ENCODE measurements at places on chromosomes 16 and 17.

DNA sequence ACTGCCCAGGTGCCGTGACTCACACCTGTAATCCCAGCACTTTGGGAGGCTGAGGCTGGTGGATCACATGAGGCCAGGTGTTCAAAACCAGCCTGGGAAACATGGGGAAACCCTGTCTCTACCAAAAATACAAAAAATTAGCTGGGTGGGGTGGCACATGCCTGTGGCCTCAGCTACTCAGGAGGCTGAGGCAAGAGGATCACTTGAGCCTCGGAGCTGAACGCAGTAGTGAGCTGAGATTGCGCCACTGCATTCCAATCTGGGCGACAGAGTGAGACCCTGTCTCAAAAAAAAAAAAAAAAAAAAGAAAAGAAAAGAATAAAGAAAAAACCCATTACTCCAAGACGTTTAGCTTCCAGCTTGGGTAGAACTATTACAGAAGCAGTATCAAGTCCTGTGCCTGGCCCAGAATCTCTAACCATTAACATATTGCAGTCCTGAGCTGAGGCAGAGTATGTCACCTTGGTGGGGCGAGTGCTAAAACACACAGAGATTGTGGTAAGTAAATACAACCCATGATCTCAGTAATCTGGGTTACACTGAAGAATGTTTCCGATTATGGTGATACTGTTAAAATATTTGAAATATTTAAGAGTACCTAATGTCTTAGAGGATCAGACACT is 23.2 kb upstream of the CFAP20 start:
- no peak for DNase-seq

GRCh38 chr16:8742068-8742467 is 55.4 kb downstream of the TMEM186 start:
- DNase-seq: no peak

DNA sequence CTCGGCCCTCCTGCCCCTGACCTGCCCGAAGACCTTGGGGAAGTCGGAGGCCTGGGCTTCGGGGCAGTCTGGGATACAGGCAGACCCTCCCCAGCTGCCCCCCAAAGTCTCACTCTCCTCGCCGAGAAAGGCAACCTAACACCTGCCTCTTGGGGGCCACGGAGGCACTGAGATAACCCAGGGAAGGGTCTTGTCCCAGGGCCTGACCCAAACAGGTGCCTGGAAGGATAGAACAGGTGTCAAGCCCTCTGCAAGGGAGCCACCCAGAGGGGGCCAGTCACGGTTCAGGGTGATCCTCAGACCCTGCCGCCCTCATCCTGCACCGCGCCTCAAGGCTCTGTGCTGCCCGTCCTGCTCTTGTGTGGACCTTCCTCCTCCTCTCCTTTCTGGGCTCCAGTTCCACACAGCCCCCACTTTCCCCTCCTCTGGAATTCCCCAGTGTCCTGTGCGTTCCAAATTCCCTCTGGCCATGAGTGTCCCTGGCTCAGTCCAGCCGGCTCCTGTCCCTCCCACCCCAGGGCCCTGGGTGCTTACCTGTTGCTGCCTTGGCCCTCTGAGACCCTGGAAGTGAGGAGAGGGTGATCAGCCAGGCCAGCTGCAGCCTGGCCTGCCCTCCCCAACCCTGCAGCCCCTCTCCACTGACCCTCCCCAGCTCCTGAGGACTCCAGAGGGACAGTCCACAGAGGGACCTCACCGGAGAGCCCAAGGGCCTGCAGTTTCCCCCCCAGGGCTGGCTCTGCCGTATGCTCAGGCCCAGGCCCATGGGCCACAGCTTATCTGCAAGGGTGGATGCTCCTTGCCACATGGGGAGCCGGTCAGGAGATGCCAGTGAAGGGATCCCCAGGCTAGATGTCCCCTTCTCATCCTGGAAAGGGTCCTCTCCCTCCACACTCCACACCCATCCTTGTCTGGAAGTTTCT is 3.8 kb downstream of the PRSS27 start:
- no peak for DNase-seq

GRCh38 chr17:27233059-27233458 is 60.9 kb upstream of the WSB1 start:
- DNase-seq: no peak

DNA sequence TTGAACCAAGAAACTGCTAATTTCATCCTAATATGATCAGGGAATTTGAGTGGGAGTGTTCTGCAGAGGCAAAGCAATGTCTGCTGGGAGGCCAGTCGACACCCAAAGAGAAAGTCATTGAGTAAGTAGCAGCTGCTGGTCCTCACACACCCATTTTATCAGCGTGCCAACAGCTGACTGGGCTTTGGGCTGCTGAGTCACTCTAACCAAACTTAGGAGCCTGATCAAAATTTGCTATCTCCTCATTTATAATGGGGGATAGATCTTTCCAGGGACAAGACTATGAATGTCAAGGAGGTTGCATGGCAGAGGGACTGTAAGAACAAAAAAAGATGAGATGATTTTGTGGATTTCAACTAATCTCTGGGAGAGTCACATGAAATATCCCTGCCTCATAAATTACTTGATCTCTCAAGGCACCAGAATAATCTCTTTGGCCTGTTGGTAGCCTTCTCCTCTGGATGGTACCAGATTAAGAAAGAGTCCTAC is 32.9 kb downstream of the CPSF4L start:
- peak; percentile 91 for DNase-seq

DNA sequence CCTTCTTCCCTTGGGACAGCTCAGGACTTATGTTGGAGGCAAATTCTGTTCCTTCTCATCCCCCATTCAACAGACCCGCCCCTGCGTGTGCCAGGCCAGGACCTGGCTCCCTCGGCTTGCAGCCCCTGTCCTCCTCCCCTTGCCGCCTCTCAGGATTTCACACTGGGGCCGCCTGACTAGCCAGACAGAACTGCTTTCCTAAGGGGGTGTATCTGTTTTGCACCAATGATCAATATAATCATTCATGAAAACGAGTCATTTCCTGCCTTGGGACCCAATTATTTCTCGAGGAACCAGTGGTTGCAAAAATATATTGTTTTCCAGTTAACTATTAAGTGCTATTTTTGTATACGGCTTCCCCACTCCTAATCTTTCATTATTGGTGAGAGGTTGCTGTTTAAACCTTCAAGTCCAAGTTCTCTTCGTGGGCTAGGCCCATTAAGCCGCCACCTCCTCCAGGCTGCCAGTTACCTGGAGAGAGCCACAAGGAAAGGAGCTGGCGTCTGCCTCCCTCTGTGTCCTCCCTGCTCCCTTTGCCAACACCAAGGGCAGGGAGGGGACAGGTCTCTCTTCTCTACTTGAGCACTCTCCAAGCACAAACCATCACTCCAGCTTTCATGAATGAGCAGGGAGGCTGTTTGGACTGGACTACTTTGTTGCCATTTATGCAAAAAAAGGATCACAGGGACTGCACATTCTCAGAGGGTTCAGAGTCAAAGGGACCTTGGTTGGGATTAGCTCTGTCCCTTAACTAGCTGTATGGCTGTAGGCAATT is 8.9 kb downstream of the DCAKD start:
- no peak for DNase-seq

- no peak for DNase-seq
Measured at GRCh38 chr17:43860927-43861622, 14.1 kb downstream of the CD300LG start.

DNA sequence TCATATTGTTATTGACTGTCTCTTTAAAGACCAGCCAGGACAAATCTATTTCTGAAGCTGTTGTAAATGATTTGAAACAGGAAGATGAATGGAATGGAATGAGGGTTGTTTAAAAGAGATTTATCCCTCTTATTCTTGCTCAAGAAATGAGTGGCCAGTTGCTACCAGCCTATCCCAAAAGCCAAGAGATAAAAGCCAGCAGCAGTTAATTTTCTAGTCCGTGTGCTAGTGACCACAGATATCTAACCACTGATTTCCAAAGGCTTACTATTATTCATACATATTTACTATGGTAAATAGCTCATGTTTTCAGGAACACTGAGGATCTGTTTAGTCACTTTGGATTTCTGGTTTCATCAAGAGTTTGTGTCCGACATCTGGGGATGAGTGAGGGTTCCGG is 105.7 kb downstream of the CDH13 start:
- DNase-seq: no peak

DNA sequence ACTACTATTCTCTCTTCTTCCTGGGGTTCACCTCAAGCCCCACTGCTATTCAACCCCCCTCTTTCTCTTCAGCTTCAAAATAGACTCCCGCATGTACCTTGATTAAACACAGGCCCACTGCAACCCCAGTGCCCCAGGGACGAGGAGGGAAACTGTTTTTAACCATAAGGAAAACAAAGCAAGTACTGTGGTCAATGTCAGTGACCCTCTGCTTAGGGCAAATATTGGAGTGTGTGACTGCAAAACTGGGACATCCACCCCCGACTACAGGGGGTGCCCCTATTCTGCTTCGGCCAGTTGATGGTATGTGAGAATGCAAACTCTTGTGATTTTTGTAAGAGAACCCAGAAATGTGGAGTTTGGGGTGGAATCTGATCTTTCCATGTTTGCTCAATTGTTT is 9.5 kb upstream of the PNPO start:
- DNase-seq: no peak

DNA sequence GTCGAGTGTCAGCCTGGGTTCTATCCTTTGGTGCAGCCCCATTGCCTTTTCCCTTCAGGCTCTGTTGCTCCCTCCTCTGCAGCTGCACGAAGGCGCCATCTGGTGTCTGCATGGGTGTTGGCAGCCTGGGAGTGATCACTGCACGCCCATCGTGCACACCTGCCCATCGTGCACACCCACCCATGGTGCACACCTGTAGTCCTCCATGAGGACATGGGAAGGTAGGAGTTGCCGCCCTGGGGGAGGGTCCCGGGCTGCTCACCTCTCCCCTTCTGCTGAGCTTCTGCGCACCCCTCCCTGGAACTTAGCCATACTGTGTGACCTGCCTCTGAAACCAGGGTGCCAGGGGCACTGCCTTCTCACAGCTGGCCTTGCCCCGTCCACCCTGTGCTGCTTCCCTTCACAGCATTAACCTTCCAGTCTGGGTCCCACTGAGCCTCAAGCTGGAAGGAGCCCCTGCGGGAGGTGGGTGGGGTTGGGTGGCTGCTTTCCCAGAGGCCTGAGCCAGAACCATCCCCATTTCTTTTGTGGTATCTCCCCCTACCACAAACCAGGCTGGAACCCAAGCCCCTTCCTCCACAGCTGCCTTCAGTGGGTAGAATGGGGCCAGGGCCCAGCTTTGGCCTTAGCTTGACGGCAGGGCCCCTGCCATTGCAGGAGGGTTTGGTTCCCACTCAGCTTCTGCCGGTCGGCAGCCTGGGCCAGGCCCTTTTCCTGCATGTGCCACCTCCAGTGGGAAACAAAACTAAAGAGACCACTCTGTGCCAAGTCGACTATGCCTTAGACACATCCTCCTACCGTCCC is 2.9 kb downstream of the CTRL start:
- peak; percentile 85 for DNase-seq

DNA sequence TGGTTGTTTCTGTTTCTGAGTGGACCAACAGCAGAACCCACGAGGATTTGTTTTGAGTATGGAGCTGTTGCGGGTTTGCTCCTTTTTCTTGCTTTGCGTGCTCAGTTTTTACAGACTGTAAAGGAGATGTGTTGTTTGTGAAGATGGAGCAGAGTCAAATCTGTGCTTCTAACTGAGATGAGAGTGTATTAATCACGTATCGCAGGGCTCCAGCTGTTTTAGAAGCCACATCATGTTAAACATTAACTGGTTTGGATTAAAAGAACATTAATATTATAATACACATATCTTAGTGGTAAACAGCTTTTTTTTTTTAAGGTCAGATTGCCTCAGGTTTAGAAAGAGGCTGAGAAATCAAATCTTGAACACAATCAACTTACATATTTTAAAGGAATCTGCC is 69.4 kb downstream of the YPEL2 start:
- no peak for DNase-seq

DNA sequence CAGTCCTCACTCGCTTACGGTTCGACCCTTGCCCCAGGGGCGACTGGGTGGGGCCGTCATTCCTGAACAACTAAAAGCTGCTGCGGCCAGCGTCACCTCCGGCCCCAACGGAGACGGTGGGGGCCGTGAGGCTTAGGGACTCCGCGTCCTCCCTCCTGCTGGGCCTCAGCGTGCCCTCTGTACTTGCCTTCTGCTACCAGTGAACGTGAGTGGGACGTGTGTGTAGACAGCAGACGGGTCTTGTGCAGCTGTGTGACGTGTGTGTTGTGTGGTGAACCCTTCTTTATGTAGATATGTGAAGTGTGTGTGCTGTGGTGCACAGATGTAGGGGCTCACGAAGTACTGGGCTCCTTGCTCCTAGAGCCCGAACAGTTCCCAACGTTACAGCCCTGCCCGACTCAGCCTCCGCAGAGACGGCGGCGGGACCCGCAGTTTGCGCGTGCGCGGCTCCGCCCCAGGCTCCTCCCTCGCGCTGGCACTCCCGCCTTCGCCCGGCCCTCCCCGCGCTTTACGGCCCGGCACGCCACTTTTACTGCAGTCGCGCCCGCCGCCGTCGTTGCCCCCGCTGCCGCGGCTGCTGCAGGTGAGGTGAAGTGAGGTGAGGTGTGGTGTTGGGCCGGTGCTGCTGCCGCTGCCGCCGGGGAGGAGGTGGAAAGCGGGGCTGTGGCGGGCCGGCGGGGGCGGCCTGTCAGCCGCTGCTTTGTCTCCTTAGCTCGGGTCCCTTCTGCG is at the start of gene PHAF1:
Gene PHAF1 (plus strand): TSS at position 535 of the 729 bp plus-strand sequence. CDS start 235 bp downstream, outside the sequence.
- peak; percentile 99 for DNase-seq

DNA sequence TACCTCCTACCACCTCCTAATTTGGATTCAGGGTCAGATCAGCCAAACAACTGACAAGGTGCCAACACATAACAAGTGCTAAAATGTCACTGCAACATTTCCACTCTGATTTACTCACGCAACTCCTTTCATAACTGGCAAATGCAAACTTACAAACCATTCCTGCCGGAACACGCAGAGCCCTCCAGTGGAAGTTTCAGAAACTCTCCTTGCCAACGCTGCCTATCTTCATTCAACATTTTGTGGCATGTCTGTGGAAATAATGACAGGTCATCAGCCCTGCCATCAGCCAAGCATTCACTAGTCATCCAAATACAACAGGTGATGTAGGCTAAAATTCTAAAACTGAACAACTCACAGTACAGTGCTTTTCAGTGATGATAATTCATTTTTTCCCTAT is 37.7 kb upstream of the OR3A1 start:
- DNase-seq: no peak

- DNase-seq: no peak
Measured at GRCh38 chr16:24755201-24755874, 25.9 kb downstream of the TNRC6A start.

GRCh38 chr17:33981711-33982601 is 273.1 kb upstream of the CCL2 start:
- no peak for DNase-seq

GRCh38 chr16:50497592-50497991 is 50.6 kb upstream of the NKD1 start:
- DNase-seq: peak; percentile 22

- DNase-seq: no peak
Measured at GRCh38 chr16:1184156-1184868, 31.4 kb downstream of the CACNA1H start.

- no peak for DNase-seq
Measured at GRCh38 chr17:64779376-64780095, 117.4 kb upstream of the SMURF2 start.
